ENCODE measurements at places on chromosomes 1 and 21.
A peak's percentile ranks its signal among the peaks of the same experiment; 100 is the strongest.

GRCh38 chr21:25424048-25424447, 183.2 kb downstream of the MRPL39 start:
- DNase-seq, result no peak

DNA sequence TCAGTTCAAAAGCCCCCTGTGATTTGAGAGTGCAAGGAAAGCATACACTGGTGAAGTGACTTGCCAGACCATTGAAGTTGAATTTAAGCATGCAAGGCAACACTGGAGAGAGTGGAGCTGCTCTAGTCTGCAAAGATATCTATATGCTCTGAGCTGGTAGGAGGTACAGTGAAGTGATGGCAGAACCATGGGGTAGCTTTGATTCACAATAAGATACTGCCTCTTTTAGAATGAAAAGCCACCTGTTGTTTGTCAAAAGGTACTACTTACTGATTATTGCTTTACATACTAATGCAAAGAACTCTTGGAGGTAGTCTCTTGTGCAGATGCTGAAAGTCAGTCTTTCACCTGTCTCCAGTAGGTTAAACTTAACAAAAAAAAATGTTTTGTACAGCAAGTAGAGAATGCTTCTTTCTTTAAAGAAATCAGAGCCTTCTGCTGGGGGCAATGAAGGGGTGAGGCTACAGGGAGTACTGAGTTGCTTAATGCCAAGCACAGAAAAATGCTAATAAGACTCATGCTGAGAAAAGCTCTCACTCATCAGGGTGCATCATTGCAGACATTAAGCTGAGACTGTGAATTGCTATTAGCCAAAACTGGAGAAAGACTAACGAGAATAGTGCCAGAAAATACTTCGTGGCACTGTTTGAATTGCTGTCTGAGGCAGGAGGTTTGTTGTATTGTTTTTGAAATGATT, 1150.5 kb upstream of the TMPRSS15 start:
- DNase-seq, result no peak

DNA sequence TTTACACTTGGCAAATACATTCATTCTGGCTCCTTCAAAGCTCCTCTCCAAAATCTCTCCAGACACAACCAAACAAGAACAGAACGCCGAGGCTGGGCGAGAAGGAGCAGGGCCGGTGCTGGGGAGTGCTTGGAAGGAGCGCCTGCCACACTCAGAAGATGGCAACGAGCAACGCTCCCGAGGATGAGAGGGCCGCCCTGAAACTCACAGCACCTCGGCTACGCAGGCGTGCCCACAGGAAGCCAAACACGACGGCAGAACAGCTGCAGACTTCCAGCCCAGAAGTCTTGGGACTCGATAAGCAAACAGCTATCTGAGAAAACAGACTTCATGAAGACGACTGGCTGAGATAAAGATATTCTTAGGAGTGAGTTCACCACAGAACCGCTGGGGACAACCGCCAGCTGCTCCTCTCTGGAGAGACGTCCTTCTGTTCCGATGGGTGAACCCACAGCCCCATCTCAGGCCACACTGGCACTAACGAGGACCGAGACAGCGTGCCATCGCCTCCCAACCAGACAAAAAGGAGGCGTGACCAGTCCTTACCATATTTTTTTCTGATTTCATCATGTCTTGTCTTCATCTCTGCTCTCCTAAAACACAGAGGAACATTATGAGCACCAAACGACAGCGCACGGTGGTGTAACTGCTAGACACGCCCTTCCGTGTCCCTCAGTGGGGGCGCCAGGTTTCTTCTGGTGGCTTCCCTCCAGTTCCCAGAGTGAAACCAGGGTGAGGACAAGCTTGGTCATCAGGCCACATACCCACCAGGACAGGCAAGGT, 18.6 kb downstream of the PTTG1IP start:
- DNase-seq, result no peak

DNA sequence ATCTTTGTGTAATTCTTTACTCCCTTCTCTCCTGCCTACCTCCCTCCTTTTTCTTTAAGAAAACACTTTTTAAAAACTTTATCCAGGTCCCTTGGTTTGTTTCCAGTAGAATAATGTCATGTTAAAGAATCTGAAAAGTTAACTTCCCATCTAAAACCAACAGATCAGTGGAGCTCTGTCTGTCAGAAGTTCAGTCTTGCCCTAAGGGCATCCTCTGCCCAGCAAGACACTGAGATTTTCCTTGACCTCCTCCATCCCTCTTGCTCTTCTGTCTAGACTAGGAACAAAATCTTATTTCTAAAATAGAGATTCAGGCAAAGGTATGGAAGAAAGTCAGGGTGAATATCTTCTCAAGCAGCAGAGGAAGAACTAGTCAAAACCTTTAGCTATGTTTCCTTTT, 5.7 kb upstream of the GNL2 start:
- no peak for DNase-seq

DNA sequence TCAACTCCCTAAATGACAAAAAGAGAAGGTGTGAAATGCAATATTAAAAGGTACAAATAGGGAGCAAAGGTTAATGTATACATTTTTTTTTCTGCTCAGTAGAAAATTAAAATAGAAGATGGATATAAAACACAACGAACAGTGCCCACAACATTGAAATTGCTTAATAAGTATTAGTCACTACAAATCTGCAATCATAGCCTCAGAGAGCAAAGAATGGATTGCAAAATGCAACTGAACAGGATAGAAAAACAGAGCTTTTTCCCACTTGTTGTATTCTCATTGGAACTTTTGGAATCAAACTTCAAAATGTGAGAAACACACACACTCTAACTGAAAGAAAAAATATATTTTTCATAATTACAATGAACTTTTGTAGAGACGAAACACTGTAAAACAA, 552.2 kb upstream of the NCAM2 start:
- peak; percentile 4 for DNase-seq

DNA sequence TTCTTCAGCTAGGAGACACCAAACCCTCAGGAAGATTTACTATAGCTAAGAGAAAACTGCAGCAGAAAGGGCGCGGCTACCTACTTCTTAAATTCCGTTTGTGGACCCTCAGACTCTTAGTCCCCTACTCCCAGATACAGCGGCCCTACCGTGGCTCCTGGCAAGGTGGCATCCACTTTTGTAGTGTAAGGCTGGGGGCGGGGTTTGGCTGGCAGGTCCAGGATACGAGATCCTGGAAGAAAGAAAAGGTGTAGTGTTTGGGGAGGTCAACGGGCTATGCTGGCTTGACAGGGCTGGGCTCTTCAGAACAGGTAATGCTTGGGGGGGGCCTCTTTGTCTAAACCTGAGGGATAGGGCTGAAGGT, 280 bp downstream of the CREB3L4 start:
- DNase-seq, result no peak

GRCh38 chr1:208654241-208654640, 410.1 kb upstream of the PLXNA2 start:
- peak; percentile 8 for DNase-seq

DNA sequence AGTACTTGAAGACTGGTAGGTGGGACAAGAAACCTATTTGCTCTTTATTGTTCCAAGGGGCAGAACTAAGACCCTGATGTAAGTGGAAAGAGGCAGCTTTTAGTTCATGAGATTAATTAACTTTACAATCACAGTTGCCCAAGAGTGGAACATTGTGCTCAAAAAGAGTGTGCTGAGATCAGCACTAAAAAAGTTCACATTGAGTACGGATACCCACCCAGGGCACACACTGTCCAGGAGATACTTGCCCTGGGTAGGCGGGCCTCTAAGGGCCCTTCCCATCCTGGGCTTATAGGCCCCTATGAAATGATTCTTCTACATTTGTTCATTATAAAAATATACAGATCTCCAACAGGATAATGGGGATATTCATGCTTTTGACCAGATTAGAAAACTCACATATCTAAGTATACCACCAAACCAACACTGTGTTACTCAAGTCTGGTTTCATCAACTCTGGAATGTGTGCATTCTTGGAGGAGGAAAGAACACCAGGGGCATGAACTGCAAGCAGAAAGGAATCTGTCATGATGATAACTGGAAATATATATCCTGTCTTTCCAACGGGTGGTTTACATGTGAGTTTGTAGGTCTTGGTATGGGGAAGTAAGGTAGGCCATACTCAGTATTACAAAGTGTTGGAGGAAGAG, 626.2 kb downstream of the SMYD3 start:
- no peak for DNase-seq

GRCh38 chr1:203179667-203180005, 4.0 kb upstream of the MYBPH start:
- DNase-seq, result no peak

GRCh38 chr1:19381261-19381660, 69.1 kb downstream of the SLC66A1 start:
- DNase-seq, result no peak

Data from RWPE1 (cell line).